M059J (cell line): ENCODE measurements at places on chromosomes 3 and 15.

DNA sequence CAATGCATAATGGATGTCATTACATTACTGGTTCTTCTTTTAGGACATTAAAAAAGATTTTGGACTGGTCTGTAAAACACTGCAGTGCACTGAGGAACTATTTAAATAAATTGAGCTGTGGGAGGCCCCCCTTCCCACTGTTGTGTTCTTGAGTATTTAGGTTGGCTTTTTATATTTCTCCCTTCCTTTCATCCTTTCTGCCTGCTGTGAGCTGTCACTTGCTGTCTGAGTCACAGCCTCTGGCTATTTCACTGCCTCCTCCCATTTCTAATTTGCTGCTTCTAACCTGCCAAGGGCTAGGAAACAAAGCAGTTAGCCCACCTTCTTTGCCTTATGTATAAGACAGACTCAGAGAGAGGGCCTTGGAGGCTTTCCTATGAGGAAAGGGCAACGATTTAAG is 89.0 kb upstream of the FNDC3B start:
- DNase-seq = peak; percentile 65

DNA sequence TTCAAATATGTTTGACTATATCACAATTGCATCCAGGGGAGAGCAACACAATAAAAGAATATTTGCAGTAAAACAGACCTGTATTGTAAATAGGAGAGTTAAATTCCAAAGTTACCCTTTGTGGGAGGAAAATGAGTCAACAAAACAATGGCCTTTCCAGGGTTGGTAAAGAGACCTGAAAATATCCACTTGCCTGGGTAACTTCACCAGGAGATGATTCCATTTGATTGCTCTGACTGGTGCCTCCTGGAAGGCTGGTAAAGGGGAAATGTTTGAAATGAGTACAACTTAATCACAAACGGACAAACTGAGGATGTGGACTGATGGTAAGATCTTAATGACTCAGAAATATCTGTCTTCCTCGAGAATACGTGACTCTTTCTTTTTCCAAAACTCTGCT is 43.6 kb upstream of the SRGAP3 start:
- peak; percentile 58 for DNase-seq

GRCh38 chr3:37093481-37093880 is 80.9 kb downstream of the LRRFIP2 start:
- no peak for DNase-seq

DNA sequence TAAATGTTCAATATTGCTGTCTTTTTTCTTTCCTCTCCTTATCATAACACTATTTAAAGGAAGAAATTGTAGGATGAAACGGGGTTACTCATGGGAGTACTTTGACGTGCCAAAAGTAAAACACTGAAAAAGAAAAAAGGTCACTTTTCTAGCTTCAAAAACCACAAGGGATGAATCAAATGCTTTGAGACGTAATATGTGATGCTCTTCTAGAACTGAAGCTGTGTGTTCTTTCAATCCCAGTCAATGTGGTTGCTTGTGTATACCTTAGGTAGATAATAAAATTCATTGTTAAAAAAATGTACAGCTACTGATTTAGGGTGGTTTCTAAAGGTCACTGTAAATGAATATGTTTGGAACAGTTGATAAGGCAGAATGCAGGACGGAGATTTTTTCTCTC is 538.8 kb upstream of the ZNF717 start:
- no peak for DNase-seq

DNA sequence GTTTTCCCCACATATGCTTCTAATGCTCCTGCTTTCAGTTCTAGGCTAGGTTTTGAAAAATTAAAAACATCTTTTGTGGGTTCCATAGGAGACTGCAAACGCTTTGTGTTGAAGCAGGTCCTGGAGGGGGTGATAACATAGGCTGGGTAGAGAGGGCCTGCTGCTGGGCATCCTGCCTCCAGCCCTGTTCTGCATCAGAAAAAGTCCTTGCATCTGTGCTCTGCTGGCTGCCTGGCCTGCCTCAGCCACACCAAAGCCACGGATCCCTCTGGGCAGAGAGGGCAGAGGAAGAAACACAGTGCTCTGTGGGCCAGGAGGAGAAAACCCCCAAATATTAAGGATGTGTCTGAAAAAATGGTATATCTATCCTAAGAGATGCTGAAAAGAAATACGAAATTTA is 3.9 kb upstream of the ARPP21 start:
- DNase-seq = no peak

- no peak for DNase-seq
Observed at GRCh38 chr15:33968821-33969220, 524 bp downstream of the CHRM5 start.

- no peak for DNase-seq
Observed at GRCh38 chr15:65058394-65059368, 9.1 kb downstream of the RASL12 start.

DNA sequence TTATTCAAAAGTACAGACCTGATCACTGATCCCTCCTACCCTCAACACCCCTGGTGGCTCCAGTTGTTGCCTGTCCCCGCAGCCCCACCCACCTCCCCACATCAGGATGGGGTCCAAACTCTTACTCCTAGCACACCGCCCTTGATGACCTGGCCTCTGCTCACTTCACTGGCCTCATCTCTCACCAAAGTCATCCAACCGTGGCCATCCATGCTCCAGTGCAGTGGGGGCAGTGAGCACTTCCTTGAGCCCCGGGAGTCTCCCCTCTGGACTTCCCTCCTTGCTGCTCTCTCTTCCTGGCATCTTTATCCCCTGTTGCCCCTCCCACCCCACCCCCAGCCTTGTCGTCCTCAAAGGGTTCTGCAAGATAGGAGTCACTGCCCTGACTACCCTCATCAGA is 191.1 kb downstream of the CACNA2D3 start:
- DNase-seq = no peak

GRCh38 chr3:110791995-110792686 is 279.5 kb upstream of the NECTIN3 start:
- DNase-seq = no peak

DNA sequence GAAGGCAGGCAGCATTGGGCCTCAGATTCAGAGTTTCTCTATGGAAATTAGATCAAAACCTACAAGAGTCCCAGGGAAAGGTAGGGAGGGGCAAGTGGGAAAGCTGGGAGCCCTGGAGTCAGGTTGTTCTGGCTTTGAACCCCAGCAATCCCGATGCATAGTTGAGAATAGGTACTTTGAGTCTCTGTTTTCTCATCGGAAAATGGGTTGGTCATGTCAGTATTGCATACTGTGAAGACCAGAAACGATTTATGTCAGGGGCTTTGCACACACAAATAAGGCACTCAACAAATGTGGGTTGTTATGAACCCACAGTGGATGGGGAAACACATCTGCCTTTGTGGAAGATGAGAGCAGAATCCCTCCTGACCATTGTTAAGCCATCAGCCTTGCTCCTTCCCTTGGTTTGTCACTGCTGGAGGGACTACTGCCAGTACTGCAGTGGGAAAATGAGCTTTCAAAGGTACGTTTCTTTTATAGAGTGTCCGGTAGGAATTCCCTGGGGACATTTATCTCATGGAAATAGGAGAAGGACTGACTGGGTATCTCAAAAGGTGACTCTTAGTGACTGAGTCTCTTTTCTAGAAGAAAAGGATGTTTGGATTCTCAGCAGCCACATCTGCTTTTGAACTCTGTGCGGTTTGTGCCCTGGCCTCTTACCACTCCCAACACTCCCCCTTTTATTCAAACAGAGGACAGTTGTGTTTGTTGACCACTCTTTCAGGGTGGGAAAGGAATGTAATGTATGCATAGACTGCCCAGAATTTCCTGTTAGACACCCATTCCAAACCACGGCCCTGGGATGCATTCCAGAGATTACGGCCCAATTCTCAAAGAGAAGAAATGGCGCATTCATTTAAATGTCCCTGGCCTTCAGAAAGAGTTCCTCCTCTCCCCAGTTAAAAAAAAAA is 54.6 kb upstream of the VILL start:
- DNase-seq = peak; percentile 94

DNA sequence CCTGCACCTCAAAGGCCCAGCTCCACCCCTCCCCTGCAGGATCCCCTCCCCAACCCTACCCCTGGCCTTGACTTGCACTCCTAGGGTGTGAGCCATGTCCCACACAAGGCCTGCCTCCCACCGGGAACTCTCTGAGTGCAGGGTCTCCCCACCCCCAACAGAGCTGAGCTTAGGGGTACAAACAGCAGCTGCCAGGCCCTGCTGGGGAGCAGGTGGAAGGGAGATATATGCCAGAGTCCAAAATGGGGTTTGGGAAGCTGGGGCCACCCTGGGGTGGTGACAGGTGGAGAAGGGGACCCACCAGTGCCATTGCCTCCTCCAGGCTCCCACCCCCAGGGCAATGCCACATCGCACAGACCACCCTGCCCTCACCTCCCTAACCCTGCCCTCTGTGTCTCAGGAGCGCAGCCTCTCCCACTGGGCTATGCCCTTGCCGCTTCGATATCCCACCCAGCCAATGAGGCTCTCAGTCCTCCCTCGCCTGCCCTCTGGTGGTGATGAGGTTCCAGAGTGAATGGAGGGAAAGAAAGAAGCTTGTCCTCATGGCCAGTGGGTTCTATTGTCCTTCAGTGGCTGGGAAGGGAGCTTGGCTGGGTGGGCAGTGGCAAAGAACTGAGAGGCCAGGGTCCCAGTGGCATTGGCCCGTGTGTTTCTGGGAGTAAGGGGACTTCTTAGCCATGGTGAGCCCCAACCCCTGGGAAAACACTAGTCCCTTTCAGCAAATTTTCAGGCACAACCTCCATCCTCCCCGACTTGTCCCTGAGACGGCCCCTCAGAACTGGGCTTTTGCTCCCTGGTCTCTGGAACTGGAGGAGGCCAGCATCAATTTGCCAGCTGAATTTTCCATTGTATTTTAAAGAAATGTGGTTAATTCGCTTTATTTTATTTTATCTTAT is 46.8 kb downstream of the CYP11A1 start:
- DNase-seq = peak; percentile 42

- peak; percentile 15 for DNase-seq
Observed at GRCh38 chr3:103057003-103057402, 622.2 kb downstream of the ZPLD1 start.

- DNase-seq = peak; percentile 92
Observed at GRCh38 chr15:82540055-82540983, at the start of gene RPS17. Gene RPS17, minus strand, starts transcription at chr15:82540457. Its CDS starts 29 bp downstream, at chr15:82540428.

- peak; percentile 98 for DNase-seq
Observed at GRCh38 chr3:27533718-27534573, 49.8 kb upstream of the SLC4A7 start.

- no peak for DNase-seq
Observed at GRCh38 chr3:195073866-195074860, 196.8 kb downstream of the XXYLT1 start.

DNA sequence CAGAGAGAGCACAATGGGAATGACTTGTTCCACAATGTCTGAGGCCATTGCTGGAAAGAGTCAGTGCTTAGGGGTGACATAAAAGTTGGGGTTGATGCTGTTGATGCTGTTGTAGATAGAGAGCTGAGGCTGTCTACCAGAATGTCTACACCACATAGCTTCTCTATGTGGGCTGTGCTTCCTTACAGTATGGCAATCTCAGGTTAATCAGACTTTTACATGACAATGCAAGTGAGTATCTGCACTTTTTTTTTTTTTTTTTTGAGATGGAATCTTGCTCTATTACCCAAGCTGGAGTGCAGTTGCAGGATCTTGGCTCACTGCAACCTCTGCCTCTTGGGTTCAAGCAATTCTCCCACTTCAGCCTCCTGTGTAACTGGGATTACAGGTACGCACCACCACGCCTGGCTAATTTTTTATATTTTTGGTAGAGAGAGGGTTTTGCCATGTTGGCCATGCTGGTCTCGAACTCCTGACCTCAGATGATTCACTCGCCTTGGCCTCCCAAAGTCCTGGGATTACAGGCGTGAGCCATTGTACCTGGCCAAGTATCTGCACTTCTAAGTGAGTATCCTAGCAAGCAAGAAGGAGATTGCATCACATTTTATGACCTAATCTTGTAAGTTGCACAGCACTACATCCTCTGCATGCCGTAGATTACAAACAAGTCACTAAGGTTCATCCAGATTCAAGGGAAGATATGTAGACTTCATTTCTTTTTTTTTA is 28.7 kb downstream of the DLEC1 start:
- DNase-seq = no peak

DNA sequence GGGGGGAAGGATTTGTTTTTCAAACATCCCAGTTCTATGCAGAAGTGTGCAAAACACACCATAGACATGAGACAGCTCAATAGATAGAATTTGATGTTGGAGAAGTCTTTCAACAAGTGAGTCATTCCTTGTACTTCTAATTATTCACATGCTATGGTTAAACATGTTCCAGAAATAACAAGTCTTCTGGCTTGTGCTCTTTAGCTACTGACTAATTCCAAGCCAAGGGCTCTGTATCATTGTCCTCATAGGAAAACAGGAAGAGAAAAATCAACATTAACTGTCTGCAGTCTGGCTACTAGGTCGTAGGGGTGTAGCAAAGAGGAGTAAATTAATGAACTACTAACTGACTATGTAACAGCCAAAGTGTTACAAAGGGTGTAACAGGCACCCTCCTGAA is 25.8 kb downstream of the LDHAL6B start:
- DNase-seq = peak; percentile 85

GRCh38 chr3:149833241-149833640 is 20.2 kb downstream of the RNF13 start:
- DNase-seq = no peak

DNA sequence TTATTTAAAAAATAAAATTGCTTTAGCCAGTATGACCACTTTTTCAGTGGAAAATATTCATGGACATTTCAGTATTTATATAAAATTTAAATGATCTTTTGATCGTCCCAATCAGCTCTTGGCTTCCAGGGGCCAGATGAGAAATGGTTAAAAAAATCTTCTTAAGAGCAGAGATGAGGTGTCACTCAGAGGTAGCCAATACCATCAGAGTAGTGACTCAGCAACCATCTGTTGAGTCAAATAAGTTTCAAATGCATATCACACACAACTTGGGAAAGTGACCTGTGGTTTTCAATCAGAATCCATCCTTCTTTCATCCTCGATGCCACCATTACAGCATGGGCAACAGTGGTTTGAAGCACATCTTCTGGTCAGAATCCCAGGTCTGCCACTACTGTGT is 958.8 kb upstream of the NR2F2 start:
- peak; percentile 2 for DNase-seq

DNA sequence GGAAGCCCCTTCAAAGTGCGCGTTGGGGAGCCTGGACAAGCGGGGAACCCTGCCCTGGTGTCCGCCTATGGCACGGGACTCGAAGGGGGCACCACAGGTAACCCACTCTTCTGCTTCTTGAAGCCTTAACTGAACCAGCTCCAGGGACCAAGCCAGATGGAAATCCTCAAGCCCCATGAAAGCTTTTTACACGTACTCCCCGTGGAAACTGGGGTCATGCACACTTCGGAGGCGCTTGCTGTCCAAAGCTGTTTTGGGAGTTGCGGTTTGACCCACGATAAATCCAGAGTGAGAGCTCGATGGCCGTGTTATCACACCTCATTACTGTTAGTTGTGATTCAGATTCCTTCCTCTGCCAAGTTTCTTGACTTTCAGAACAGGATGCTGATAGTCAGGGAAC is 47.5 kb downstream of the DNASE1L3 start:
- no peak for DNase-seq

- DNase-seq = peak; percentile 11
Observed at GRCh38 chr3:37546876-37547275, 314.8 kb upstream of the CTDSPL start.
